HCT116 (cell line): ENCODE measurements at places on chromosomes 2 and 18. TPM values are rescaled to one million over a fixed set of nuclear protein-coding genes. Genes with fewer than 3 reads are reported as not detected.

GRCh38 chr18:51498085-51498855 is 300.8 kb upstream of the MEX3C start:
- no peak overlapping the region for H3K27ac ChIP-seq
- H3K4me3 ChIP-seq, result no peak overlapping the region
- no peaks in the 10 kb centered on the region for H3K36me3 ChIP-seq
- no peaks in the 10 kb centered on the region for H3K4me1 ChIP-seq
- DNase-seq, result no peak

GRCh38 chr2:27965841-27966240 is 75.3 kb downstream of the BABAM2 start:
- peaks cover 3% of the 10 kb centered on the region; the same call in 1 of the 2 replicates for H3K4me1 ChIP-seq
- no peaks in the 10 kb centered on the region for H3K36me3 ChIP-seq
- no peaks in the 10 kb centered on the region for H3K27me3 ChIP-seq
- no peak overlapping the region for H3K4me3 ChIP-seq
- no peak overlapping the region for H3K27ac ChIP-seq
- DNase-seq, result no peak

DNA sequence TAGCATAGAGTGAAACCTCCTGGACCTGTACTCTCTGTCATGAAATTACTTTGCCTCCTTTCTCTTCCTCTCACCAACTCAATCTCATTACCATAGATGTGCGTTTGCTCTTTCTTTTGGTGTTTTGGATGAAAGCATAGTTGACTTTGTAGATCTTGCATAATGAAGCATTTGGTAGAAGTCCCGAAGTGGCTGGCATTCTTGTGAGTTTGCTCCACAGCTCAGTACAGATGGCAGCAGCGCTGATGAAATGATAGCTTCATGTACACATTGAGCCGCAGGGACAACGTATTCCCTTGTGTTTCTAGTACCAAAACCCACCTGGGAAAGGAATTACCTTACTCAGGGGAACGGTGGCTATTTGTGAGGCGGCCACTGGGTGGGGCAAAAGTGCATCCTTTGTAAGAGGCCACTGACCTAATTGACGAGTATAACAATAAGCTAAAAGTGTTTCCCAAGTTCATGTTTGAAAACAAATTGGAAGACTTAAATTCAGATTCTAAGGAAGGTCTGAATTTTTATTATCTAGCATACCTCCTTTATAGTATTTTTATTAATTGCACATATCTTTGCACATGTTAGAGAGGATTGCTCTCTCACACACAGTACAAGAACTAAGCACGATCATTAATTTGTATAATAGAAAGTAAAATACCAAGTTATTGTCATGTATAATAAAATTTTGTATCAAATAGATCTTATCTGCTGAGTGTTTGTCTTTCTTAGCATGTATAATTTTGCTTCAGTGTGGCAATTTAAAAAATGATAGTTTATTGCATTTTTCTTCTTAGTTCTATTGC is 25.4 kb upstream of the CDH7 start:
- H3K4me3 ChIP-seq, result no peak overlapping the region
- no peaks in the 10 kb centered on the region for H3K36me3 ChIP-seq
- no peak overlapping the region for H3K27ac ChIP-seq
- no peaks in the 10 kb centered on the region for H3K4me1 ChIP-seq
- H3K27me3 ChIP-seq, result no peaks in the 10 kb centered on the region

The GCG gene
- not detected for total RNA-seq

The EVX2 gene
- not detected for total RNA-seq
